ENCODE measurements at places on chromosomes 12 and 14.
A peak's percentile ranks its signal among the peaks of the same experiment; 100 is the strongest.

DNA sequence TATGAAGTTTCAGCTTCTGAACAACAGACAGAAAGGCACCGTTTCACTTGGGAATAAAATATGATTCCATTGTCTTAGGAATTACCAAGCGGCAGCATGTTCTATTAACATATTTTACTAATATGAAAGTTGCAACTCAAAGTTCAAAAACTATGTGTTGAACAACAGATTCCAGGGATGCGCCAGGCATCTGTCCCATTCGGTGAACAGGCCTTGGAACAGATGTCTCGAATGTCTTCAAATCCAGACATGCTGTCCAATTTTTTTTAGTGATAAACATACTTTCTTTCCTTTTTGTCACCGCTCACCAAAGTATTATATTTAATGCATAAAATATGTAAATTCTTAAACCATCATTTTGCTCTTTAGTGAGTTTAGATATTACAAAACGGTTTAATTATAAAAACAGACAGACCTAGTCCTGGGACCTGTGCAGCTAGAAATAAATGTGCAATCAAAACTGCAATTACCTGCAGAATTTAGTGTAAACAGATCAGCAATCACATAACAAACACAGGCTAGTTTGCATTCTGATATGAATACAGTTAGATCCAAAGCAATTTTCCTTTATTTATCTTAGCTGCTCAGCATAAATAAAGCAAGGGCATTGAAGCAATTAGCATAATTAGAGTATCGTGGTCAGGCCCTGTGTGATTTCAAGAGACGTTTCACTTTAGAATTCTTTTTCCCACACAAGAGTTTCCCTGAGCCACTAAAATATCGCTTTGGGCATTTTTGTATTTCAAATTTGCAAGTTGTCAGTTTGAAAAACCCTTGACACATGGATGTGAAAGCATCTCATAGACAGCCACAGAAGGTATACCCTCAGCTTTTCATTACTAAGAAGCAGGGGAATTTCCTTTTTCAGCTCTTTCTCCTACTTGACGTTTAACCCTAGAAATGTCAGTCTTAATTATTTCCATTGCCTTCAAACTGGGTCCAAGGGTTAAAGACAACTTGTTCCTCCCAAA is 420.8 kb downstream of the EGLN3 start:
- DNase-seq = no peak
- no peak overlapping the region for H3K27ac ChIP-seq
- H3K4me3 ChIP-seq = no peak overlapping the region

DNA sequence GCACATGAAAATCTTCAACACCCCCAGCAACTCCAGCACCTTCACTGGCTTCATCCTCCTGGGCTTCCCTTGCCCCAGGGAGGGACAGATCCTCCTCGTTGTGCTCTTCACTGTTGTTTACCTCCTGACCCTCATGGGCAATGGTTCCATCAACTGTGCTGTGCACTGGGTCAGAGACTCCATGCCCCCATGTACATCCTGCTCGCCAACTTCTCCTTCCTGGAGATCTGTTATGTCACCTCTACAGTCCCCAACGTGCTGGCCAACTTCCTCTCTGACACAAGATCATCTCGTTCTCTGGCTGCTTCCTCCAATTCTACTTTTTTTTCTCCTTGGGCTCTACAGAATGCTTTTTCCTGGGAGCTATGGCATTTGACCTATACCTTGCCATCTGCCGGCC is 11.5 kb upstream of the OR11G2 start:
- H3K36me3 ChIP-seq = no peaks in the 10 kb centered on the region
- DNase-seq = no peak
- no peak overlapping the region for H3K27ac ChIP-seq
- H3K27me3 ChIP-seq = no peaks in the 10 kb centered on the region
- no peak overlapping the region for H3K4me3 ChIP-seq
- no peaks in the 10 kb centered on the region for H3K4me1 ChIP-seq

DNA sequence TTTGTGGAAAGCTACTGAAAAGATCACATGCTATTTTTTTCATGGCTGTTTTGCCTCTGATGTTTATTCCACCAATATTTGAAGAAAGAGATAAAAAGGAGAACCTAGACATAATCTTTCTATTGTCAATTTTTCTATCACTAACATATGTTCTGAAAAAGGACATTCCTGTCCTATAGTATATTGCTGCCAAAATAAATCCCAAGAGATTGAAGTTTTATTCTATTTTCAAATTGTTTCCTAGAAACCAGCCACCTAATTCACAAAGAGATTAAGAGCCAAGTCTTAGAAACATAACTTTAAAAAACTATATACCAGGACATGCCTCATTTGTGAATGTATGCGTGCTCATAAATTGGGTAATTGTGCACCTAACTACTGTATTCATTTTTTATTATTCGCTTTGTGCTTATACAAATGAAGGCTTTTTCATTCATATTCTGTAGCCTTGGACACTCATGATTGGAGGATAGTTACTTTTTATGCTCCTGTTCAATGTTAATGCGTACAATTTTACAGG is 200.7 kb downstream of the FUT8 start:
- H3K4me3 ChIP-seq = no peak overlapping the region
- H3K4me1 ChIP-seq = no peaks in the 10 kb centered on the region
- H3K27ac ChIP-seq = no peak overlapping the region
- no peak for DNase-seq
- no peaks in the 10 kb centered on the region for H3K36me3 ChIP-seq

DNA sequence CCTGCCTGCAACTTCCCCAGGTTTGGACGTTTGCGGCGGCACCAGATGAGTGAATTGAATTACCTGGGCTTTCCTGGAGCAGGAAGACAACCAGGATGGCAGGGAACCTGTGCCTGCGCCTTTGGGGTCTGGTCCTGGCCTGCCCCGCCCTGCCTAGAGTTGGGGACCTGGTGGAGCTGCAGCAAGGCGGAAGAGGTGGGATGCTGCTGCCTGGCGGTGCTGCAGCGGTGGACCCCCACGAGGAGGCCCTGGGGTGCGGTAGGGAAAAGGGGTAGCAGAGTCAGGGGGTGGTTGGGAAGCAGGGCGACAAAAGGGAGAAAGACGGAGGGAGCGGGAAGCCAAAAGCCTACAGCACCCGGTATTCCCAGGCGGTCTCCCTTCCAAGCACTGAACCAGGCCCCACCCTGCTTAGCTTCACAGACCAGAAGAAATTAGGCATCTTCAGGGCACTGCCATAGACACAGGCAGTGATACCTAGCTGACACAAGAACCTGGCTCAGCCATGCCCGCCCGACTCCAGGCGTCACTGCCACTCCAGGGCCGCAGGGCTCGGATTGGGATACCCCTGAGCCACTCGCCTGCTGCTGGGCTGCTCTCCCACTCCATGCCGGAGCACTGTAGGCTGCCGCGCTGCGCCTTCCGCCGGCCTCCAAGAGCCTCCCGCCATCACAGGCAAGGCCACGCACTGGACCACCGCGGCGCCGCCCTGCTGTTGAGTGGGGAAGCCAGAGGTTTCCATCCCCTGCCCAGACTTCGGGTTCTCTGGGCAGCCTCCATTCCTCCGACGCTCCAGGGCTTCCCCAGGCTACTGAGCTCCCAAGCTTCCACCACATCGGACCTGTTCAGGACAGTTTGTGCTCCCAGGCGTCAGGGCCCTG is 155.2 kb upstream of the ALG10B start:
- H3K27me3 ChIP-seq = no peaks in the 10 kb centered on the region
- no peak overlapping the region for H3K27ac ChIP-seq
- no peak overlapping the region for H3K4me3 ChIP-seq
- H3K36me3 ChIP-seq = no peaks in the 10 kb centered on the region
- H3K4me1 ChIP-seq = no peaks in the 10 kb centered on the region
- DNase-seq = no peak

GRCh38 chr12:18655351-18655750 is 82.5 kb downstream of the PLCZ1 start:
- H3K27me3 ChIP-seq = no peaks in the 10 kb centered on the region
- no peak for DNase-seq
- H3K4me1 ChIP-seq = no peaks in the 10 kb centered on the region
- H3K27ac ChIP-seq = no peak overlapping the region
- no peak overlapping the region for H3K4me3 ChIP-seq
- no peaks in the 10 kb centered on the region for H3K36me3 ChIP-seq

DNA sequence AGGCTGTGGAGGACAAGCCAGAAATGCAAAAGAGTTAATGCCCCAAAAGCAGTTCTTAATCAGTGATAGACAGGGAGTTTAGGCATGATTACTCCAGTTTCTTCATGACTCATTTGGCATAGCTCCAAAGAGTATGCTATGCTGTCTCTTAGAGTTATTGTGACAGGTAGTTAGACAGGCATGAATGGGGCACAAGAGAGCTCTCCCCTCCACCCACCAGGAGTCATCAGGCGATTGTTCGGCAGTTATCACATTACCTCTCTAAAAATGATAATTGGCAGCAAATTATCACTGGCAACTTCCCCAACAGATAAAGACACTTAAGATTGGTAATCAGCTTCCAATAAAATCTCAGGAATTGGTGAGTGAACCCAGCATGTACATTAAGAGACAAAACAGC is 320.1 kb downstream of the DAD1 start:
- H3K4me1 ChIP-seq = no peaks in the 10 kb centered on the region
- no peaks in the 10 kb centered on the region for H3K36me3 ChIP-seq
- H3K27ac ChIP-seq = no peak overlapping the region
- no peak overlapping the region for H3K4me3 ChIP-seq

GRCh38 chr14:79021766-79022165 is 851.6 kb downstream of the NRXN3 start:
- H3K4me3 ChIP-seq = no peak overlapping the region
- no peak for DNase-seq
- no peaks in the 10 kb centered on the region for H3K36me3 ChIP-seq
- H3K27ac ChIP-seq = no peak overlapping the region

GRCh38 chr14:50822501-50823042 is 8.4 kb downstream of the NIN start:
- H3K36me3 ChIP-seq = peaks cover 4% of the 10 kb centered on the region
- H3K4me3 ChIP-seq = no peak overlapping the region
- H3K4me1 ChIP-seq = peaks cover 16% of the 10 kb centered on the region
- H3K27ac ChIP-seq = no peak overlapping the region

GRCh38 chr14:52299692-52300278 is 14.3 kb upstream of the PTGER2 start:
- H3K27ac ChIP-seq = no peak overlapping the region
- no peaks in the 10 kb centered on the region for H3K4me1 ChIP-seq
- no peaks in the 10 kb centered on the region for H3K36me3 ChIP-seq
- DNase-seq = peak; percentile 19

DNA sequence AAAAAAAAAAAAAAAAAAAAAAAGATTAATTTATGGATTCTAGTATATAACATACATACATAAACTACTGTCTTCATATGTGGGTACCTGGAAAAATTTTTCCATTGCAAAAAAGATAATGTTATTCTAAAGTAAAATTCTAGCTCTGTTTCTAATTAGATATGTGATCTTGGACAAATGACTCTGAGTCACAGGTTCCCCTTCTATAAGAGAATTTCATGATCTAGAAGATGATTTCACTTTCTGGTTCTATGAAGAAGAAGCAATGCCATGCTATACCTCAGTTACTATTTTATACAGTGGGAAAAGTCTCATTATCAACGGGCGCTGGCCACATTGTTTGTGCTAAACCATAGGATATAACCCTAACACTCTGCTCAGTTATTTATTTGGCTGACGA is 351.3 kb downstream of the ZFP36L1 start:
- no peaks in the 10 kb centered on the region for H3K4me1 ChIP-seq
- no peaks in the 10 kb centered on the region for H3K36me3 ChIP-seq
- no peak for DNase-seq
- no peaks in the 10 kb centered on the region for H3K27me3 ChIP-seq
- H3K4me3 ChIP-seq = no peak overlapping the region

DNA sequence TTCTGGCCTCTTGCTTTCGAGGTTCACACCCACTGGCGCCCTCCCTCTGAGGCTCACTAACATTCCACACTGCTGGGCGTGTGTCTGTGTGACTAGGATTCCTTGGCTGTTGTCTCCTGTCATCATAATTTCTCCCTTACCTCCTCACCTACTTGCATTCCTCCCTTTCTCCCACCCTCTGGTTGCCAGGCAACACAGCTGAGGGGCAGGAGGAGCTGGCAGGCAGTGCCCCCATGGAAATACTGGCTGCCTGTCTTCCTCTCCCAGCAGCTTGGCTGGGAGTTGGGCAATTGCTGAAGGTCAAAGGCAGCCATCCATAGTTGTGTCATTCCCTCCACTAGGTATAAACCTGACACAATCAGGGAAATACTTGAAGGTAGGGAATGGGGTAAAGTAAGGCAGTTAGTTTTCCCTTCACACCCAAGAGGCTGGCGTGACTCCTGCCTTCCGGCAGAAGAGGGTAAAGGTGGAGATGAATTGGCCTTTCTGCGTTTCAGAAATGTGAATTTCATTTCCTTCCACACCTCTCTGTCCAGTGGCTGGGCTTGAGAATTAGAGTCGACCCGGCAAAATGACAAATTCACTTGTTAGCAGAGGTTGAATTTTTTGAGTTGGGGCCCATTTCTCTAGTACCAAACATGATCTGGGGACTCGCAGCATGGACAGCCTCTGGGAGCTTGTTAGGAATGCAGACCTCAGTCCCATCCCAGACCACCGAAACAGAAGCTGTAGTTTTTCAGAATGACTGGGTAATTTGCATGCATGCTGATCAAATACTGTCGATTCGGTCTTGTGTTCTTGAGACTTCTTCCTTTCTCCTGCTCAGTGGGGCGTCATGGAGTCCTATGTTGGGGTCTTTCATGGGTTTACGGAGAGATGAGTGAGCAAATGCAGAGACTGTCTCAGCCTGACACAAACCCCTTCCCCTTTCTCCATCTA is 24.3 kb upstream of the EMP1 start:
- H3K36me3 ChIP-seq = no peaks in the 10 kb centered on the region
- H3K27me3 ChIP-seq = no peaks in the 10 kb centered on the region
- no peak overlapping the region for H3K4me3 ChIP-seq
- DNase-seq = peak; percentile 35
- H3K27ac ChIP-seq = peak overlapping the region; percentile 74

- DNase-seq = peak; percentile 53
- H3K4me1 ChIP-seq = peaks cover 21% of the 10 kb centered on the region
- H3K36me3 ChIP-seq = peaks cover 13% of the 10 kb centered on the region
- no peaks in the 10 kb centered on the region for H3K27me3 ChIP-seq
- H3K4me3 ChIP-seq = peak overlapping the region; percentile 90
Observed at GRCh38 chr12:101876322-101876860, 989 bp upstream of the DRAM1 start.

- H3K4me3 ChIP-seq = no peak overlapping the region
- H3K27me3 ChIP-seq = no peaks in the 10 kb centered on the region
- H3K4me1 ChIP-seq = no peaks in the 10 kb centered on the region
- H3K27ac ChIP-seq = no peak overlapping the region
- no peaks in the 10 kb centered on the region for H3K36me3 ChIP-seq
- DNase-seq = no peak
Observed at GRCh38 chr14:65941091-65941490, 528.6 kb downstream of the FUT8 start.
